ENCODE measurements at places on chromosomes 6 and 20.

DNA sequence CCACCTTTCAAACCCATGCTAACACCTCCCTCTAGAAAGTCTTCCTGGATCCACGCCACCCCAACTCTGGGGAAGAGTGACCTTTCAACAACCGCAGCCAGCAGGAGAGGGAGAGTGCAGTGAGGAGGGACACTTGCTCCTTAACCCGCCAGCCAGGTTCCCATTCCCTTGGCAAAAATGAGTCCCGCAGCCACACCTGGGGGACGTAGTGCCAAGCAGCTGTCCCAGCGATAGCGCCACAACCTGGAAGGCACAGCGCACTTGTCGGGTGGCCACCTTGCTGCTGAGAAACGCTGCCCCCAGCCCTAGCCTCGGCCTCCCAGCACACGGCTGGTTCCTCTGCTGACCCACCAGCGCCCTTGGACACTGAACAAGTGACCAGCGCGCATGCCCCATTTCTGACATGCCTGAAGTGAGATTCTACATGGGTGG lies 119.3 kb downstream of the JPH2 start:
- DNase-seq, result no peak

DNA sequence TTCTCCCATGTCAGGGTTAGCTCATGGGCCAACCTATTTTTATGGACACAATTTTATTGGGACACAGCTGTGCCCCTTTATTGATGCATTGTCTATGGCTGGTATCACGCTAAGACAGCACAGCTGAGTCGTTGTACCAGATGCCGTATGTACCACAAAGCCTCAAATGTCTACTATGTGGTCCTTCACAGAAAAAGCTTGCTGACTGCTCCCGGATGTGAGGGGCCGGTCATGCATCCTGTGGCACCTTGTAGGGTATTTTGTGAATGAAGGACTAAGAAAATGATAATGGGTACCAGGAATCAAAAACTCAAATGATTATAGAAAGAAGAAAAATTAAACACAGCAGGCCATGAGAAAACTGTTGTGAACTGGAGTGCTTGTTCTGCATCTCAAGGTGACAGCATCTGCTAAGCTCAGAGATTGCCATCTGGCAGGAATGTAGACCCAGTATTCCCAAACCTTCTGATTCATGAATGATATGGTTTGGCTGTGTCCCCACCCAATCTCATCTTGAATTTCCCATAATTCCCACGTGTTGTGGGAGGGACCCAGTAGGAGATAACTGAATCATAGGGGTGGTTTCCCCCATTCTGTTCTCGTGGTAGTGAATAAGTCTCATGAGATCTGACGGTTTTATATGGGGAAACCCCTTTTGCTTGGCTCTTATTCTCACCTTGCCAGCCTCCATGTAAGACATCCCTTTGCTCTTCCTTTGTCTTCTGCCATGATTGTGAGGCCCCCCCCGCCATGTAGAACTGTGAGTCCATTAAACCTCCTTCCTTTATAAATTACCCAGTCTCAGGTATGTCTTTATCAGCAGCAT lies 248.5 kb downstream of the TSHZ2 start:
- no peak for DNase-seq

- DNase-seq, result no peak
Observed at GRCh38 chr6:61586934-61587537, 699.0 kb downstream of the KHDRBS2 start.

GRCh38 chr6:72702421-72702820 lies 80.6 kb downstream of the KCNQ5 start:
- DNase-seq, result no peak

DNA sequence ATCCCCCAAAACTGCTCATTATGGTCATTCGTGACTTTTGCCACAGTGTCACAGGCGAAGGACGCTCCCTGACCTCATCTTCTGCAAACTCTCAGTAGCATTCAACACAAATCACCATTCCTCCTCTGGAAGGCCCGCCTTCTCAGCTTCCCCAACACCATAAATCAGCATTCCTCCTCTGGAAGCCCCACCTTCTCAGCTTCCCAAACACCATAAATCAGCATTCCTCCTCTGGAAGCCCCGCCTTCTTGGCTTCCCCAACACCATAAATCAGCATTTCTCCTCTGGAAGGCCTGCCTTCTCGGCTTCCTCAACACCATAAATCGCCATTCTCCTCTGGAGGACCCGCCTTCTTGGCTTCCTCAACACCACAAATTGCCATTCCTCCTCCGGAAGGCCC lies 288.0 kb upstream of the AGPAT4 start:
- DNase-seq, result no peak

Data from GM12891 (cell line).